ENCODE measurements at places on chromosomes 1 and 21.

DNA sequence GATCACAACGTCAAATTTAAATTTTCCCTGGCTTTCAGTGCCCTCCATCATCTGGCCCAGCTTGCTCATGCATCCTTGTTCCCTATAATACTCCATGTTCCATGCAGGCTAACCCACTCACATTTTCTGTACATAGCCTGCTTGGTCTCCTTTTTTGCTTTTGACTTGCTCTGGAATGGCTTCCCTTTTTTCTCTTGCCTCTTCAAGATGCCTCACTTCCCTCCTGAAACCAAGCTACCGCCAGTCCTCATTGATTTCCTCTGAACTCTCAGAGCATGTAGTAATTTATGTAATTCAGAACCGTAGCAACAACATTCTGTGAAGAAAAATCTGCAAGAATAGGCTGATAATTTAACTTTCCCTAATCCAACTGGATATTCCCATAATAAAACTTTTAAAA is 10.3 kb downstream of the CAP1 start:
- no peak for DNase-seq
- peaks cover 82% of the 10 kb centered on the region for H3K4me1 ChIP-seq
- peaks cover 23% of the 10 kb centered on the region for H3K36me3 ChIP-seq

- H3K4me1 ChIP-seq = no peaks in the 10 kb centered on the region
- no peaks in the 10 kb centered on the region for H3K27me3 ChIP-seq
- no peaks in the 10 kb centered on the region for H3K36me3 ChIP-seq
- H3K27ac ChIP-seq = no peak overlapping the region
These were observed 2.2 kb downstream of the KRTAP19-1 start for GRCh38 chr21:30478004-30478403.

DNA sequence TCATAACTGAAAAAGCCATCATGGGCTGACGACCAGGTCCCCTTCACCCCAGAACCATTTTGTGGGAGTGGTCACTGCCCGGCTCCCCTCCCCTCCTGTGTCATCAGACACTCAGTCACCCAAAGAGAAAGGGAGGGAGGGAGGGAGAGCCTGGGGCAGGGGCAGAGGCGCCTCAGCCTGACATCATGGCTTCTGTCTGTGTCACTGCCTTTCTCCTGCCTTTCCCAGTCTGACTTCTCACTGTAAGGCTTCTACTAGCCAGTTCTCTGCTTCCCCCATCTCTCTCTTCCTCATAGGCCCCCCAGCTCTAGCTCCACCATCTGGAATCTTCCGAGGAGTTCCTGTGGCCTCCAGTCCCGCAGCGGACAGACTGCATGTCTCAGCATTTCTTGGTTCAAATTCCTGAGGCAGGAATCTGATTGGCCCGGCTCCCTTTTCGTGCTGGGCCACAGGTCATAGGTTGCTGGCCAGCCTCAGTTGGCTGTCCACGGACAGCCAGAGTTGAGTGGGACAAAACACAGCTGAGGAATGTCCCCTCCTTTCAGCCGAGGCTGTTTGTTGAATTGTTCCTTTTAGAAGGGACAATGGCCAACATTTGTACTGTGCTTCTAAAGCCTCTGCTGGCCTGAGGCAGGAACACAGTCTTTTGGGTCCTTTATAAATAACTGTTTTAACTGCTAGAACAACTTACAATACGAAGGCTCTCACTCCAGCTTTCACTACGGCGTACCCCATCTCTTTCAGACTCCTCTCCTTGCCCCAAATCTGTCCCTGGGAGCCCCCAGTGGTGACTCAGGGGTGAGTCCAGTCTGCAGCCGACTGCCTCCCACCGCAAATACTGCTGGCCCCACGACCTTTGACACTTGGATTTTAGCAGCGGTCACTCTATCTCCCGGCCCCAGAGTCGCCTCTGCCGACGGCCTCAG is 18.7 kb upstream of the KANK4 start:
- no peak overlapping the region for H3K4me3 ChIP-seq
- H3K36me3 ChIP-seq = no peaks in the 10 kb centered on the region
- no peak overlapping the region for H3K27ac ChIP-seq
- no peaks in the 10 kb centered on the region for H3K27me3 ChIP-seq

DNA sequence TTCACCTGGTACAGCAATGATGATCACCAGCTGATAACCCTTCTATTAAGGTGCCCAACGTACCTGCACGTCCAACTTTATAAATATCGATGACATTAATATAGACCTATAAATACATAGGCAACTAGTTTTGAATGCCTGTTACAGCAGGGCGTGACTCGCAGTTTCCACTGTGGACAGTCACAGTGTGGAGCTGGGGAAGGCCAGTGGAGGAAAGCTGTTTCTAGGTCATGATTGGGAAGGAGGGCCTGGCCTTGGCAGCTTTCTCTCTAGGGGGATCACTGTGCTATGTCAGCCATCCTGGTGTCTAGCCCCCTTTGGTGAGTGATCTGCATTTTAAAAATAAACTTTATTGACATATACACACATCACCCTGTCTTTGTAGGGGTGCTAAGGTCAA is 4.4 kb upstream of the PRDM15 start:
- H3K27ac ChIP-seq = peak overlapping the region; percentile 74
- no peaks in the 10 kb centered on the region for H3K27me3 ChIP-seq

DNA sequence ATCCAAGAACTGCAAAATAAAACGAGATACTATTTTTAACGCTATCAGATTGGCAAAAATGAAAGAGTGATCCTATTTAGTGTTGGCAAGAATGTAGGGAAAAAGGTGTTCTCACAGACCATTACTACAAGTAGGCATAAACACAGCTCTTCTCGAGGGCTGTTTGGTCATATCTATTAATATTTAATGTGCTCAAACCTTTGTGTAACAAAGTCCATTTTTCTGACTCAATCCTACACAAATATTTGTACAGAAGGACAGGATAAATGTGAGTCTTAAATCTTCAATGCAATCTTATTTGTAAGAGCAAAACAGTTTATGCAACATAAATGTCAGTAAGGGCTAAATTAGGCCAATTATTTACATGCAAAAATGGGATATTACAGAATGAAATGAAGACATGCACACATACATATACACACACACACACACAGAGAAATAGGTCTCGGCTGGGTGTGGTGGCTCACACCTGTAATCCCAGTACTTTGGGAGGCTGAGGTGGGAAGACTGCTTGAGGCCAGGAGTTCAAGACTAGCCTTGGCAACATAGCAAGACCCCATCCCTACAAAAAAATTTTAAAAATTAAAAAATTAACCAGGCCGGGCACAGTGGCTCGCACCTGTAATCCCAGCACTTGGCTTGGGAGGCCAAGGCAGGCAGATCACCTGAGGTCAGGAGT is 17.7 kb downstream of the DHCR24 start:
- H3K4me3 ChIP-seq = no peak overlapping the region
- no peak for DNase-seq
- H3K4me1 ChIP-seq = no peaks in the 10 kb centered on the region
- no peaks in the 10 kb centered on the region for H3K27me3 ChIP-seq
- H3K27ac ChIP-seq = no peak overlapping the region

DNA sequence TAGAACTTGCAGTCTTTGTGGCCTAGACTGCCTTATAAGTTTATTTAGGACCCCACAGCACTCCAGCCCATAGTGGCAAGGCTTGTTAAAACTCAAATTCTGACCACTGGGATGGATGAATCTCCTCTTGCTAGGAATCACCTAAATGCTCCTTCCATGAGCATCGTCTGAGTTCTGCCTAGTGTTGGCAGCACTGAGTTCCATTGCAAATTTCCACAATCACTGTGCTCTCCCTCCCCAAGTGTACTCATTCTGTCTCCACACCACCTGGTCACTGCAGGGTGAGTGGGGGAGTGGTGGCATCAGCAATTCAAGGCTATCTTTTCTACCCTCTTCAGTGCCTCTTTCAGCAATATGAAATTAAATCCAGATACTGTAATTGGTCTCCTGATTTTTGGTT is 46.7 kb upstream of the PTBP2 start:
- H3K27me3 ChIP-seq = peaks cover 6% of the 10 kb centered on the region
- H3K4me1 ChIP-seq = no peaks in the 10 kb centered on the region
- H3K36me3 ChIP-seq = no peaks in the 10 kb centered on the region
- H3K4me3 ChIP-seq = no peak overlapping the region
- no peak for DNase-seq

- H3K4me1 ChIP-seq = peaks cover 21% of the 10 kb centered on the region
- H3K4me3 ChIP-seq = no peak overlapping the region
- H3K36me3 ChIP-seq = peaks cover 65% of the 10 kb centered on the region
- no peak overlapping the region for H3K27ac ChIP-seq
- DNase-seq = no peak
- H3K27me3 ChIP-seq = no peaks in the 10 kb centered on the region
These were observed 24.6 kb downstream of the LRRC41 start for GRCh38 chr1:46278807-46279206.

DNA sequence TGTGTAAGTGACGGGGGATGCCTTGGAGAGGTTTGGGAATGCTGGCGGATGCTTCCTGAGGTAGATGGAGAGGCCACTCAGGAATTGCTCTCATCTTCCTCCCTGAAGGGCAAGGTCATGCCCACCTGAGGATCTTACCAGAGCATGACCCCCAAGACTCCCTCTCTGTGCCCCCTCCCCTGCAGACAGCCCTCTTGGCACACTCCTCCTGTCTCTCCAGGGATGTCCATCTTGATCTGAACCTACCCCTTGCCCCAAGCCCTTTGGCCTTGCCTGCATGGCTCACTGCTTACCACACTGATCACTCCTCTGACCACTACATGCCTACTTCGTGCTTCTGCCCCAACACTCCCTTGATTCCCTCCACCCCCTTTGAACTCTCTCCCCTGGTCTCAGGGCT is 17.9 kb upstream of the MPL start:
- H3K27ac ChIP-seq = no peak overlapping the region
- DNase-seq = no peak
- no peak overlapping the region for H3K4me3 ChIP-seq

GRCh38 chr21:42406201-42406621 is 2.5 kb downstream of the UBASH3A start:
- peaks cover 6% of the 10 kb centered on the region for H3K4me1 ChIP-seq
- no peaks in the 10 kb centered on the region for H3K27me3 ChIP-seq
- H3K4me3 ChIP-seq = no peak overlapping the region

DNA sequence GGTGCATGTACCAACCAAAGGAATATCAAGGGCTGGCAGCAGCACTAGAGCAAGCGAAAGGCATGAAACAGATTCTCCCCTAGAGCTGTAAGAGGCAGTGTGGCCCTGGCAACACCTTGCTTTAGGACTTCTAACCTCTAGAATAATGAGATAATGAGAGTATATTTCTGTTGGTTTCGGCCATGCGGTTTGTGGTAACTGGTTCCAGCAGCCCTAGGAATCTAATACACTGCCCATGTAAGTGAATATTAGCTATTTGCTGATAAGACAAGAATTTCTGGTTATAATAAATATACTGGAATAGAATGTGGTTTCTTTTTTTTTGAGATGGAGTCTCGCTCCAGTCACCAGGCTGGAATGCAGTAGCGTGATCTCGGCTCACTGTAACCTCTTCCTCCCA is 199.4 kb downstream of the GABPA start:
- no peak overlapping the region for H3K4me3 ChIP-seq
- H3K36me3 ChIP-seq = peaks cover 13% of the 10 kb centered on the region
- H3K27me3 ChIP-seq = no peaks in the 10 kb centered on the region
- no peak for DNase-seq
- no peak overlapping the region for H3K27ac ChIP-seq
- peaks cover 16% of the 10 kb centered on the region for H3K4me1 ChIP-seq

GRCh38 chr1:181140891-181141290 is 52.4 kb downstream of the IER5 start:
- peak overlapping the region; percentile 83 for H3K27ac ChIP-seq
- H3K4me1 ChIP-seq = peaks cover 60% of the 10 kb centered on the region
- H3K27me3 ChIP-seq = no peaks in the 10 kb centered on the region
- peak overlapping the region; percentile 38 for H3K4me3 ChIP-seq
- peaks cover 15% of the 10 kb centered on the region for H3K36me3 ChIP-seq
- DNase-seq = no peak

- peaks cover 29% of the 10 kb centered on the region for H3K4me1 ChIP-seq
- peak overlapping the region; percentile 76 for H3K27ac ChIP-seq
- no peak for DNase-seq
- peaks cover 29% of the 10 kb centered on the region for H3K36me3 ChIP-seq
- H3K27me3 ChIP-seq = no peaks in the 10 kb centered on the region
These were observed 17.3 kb downstream of the PI4KB start for GRCh38 chr1:151309811-151310323.

GRCh38 chr1:53188099-53188498 is 8.5 kb upstream of the CPT2 start:
- H3K36me3 ChIP-seq = no peaks in the 10 kb centered on the region
- no peaks in the 10 kb centered on the region for H3K4me1 ChIP-seq
- no peak for DNase-seq
- peaks cover 9% of the 10 kb centered on the region for H3K27me3 ChIP-seq
- H3K4me3 ChIP-seq = no peak overlapping the region

- no peak for DNase-seq
- no peaks in the 10 kb centered on the region for H3K27me3 ChIP-seq
- H3K27ac ChIP-seq = no peak overlapping the region
- peaks cover 35% of the 10 kb centered on the region for H3K36me3 ChIP-seq
- H3K4me3 ChIP-seq = no peak overlapping the region
These were observed 15.2 kb upstream of the YRDC start for GRCh38 chr1:37822906-37823815.

- peaks cover 38% of the 10 kb centered on the region for H3K27me3 ChIP-seq
- no peaks in the 10 kb centered on the region for H3K4me1 ChIP-seq
- no peak for DNase-seq
- no peak overlapping the region for H3K27ac ChIP-seq
- no peaks in the 10 kb centered on the region for H3K36me3 ChIP-seq
- H3K4me3 ChIP-seq = no peak overlapping the region
These were observed 44.7 kb upstream of the CASZ1 start for GRCh38 chr1:10841118-10841517.

DNA sequence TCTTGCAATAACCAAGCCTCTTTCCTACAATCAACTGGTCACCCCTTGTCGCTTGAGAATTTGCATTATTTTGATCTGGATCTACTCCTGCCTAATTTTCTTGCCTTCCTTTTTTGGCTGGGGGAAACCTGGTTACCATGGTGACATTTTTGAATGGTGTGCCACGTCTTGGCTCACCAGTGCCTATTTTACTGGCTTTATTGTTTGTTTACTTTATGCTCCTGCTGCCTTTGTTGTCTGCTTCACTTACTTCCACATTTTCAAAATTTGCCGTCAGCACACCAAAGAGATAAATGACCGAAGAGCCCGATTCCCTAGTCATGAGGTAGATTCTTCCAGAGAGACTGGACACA is 743 bp downstream of the GPR52 start:
- H3K4me3 ChIP-seq = no peak overlapping the region
- DNase-seq = no peak
- H3K27me3 ChIP-seq = no peaks in the 10 kb centered on the region

GRCh38 chr1:21257431-21258135 is 32.7 kb downstream of the ECE1 start:
- H3K4me1 ChIP-seq = peaks cover 52% of the 10 kb centered on the region
- H3K27ac ChIP-seq = peak overlapping the region; percentile 79
- no peak for DNase-seq

Measured in stimulated activated naive B cell treated with anti-CD40 and anti-IgM and Interleukin-4, amounts not matched to agents 10 μg/mL and 1 μg/mL and 100 μg/mL, for 72 hours (primary cell).